ENCODE measurements at places on chromosomes 7 and 10.

GRCh38 chr10:28812384-28813372 lies 135.4 kb downstream of the BAMBI start:
- no peak for DNase-seq

DNA sequence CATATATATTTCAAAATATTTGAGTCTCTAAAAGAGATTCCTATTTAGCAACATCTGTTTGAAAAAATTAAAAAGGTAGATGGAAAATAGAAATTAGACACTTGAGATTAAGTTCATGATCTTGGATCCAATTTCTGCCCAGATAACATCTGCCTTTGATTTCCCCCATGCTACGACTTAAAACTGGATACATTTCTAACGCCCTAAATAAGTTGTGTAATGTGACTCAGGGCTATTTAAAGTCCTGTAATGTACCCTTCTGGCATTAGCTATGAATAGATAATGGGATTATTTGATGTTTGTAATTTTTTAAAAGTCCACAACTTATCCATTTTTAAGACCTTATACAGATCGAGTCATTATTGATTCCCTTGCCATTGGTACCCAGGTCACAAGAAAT lies 23.4 kb downstream of the CFAP43 start:
- no peak for DNase-seq

DNA sequence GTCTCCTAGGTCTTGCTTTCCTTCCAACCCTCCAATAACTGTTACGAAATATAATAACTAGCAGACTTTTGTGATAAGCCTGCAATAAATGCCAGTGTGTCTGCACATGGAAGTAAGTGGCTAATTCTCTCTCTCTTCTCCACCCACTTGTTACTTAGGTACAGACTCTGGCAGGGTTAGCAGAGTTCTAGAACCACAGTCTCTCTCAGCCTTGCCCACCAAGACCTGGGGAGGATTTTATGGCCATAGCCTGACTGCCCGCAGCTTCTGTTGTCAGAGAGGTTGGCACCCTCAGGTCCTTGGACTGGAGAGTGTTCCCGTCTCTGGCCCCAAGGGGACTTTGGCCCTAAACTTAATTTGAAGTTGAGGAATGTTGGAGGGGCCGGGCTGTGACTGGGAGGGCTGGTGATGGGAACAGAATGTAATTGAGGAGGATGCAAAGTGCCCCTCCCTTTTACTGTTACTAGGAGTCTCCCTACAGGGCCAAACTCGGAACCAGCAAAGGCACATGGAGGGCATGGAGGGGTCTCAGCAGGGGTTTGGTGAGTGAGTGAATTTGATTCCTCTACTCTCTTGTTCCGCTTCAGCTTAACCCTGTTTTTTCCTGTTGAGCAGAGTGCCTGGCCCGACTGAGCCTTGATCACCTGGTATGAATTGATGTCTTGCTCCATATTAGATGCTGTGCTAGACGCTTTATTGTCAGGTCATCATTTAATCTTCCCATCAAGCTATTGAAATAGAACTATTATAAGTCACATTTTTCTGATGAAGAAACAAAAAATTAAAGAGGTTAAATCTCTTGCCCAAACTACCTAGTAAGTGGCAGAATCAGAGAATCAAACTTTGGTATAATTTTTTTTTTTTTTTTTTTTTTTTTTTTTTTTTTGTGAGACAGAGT lies 37.0 kb upstream of the LCOR start:
- no peak for DNase-seq

GRCh38 chr7:92749327-92749755 lies 87.0 kb downstream of the CDK6 start:
- no peak for DNase-seq

DNA sequence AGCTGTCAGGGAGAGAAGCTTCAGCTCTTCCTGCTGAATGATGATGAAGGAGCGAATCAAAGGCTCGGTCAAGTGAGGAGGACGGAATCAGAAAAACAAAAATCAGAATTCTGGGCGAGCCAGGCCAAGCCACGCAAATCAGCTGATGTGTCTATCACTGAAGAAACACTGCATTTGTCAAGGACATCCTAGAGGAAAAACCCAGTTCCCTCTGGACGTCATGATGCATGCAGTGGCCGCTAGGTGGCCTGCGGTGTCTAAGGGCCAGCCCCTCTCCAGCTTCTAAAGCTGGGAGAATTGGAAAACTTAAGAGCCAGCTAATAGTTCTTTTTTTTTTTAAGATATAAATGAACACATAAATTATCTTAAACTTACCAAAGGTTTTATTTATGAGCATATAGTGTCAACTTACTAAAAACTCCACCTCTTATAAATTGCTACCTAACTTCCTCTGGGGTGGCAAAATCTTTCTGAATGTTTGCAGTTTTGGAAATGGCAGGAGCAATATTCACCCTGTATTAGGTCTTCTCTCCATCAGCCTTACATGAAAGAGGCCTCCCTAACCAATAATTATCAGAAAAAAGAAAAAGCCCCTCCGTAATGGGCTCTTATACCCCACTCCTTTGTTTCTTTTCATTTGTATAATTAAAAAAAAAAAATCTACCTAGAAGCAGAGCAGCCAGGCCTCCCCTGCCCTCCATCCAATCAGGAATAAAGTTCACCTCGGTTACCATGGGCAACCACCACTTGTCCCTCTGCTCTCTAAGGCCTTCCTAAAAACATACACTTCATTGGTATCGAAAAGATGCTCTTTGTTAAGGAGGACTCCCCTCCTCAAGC lies 186.8 kb downstream of the USP6NL start:
- no peak for DNase-seq

- no peak for DNase-seq
Measured at GRCh38 chr7:23065974-23066373, 39.6 kb upstream of the KLHL7 start.

DNA sequence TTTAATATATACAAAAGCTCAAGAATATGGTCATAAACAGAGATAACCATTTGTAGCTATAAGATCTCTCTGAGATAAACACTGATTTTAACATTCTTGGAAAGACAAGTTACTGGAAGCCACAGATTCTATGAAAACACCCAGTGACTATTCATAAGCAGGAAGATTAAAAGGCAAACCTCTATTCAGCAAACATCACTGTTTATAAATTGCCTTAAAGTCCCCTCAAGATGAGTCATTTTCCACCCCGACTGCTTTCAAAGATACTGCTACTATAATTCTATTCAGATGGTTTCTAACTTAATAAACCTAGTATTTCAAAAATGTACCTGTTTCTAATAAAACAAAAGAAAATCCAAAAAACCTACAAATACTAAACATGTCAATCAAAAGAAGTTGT lies 21.0 kb downstream of the TM9SF3 start:
- no peak for DNase-seq

GRCh38 chr10:71536332-71536731 lies 139.6 kb downstream of the CDH23 start:
- no peak for DNase-seq

GRCh38 chr10:23173214-23174073 lies 18.7 kb upstream of the PTF1A start:
- DNase-seq = no peak

- no peak for DNase-seq
Measured at GRCh38 chr7:83413424-83413823, 235.5 kb downstream of the SEMA3E start.

- DNase-seq = no peak
Measured at GRCh38 chr10:1158066-1158465, 101.9 kb downstream of the WDR37 start.

GRCh38 chr10:14476641-14477407 lies 146.1 kb upstream of the FRMD4A start:
- DNase-seq = no peak
